PC-3 (cell line): ENCODE measurements at places on chromosomes 2 and 18.
A peak's percentile ranks its signal among the peaks of the same experiment; 100 is the strongest.

GRCh38 chr18:62881509-62882016 is 166.2 kb downstream of the PHLPP1 start:
- DNase-seq: peak; percentile 92

DNA sequence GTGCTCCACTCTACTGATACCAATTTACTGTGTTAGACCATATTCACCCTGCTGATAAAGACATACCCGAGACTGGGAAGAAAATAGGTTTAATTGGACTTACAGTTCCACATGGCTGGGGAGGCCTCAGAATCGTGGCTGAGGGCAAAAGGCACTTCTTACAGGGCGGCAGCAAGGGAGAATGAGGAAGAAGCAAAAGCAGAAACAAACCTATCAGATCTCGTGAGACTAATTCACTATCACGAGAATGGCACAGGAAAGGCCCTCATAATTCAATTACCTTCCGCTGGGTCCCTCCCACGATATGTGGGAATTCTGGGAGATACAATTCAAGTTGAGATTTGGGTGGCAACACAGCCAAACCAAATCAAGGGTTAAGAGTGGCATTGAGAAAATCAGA is 65.2 kb downstream of the LDLRAD4 start:
- no peak for DNase-seq

DNA sequence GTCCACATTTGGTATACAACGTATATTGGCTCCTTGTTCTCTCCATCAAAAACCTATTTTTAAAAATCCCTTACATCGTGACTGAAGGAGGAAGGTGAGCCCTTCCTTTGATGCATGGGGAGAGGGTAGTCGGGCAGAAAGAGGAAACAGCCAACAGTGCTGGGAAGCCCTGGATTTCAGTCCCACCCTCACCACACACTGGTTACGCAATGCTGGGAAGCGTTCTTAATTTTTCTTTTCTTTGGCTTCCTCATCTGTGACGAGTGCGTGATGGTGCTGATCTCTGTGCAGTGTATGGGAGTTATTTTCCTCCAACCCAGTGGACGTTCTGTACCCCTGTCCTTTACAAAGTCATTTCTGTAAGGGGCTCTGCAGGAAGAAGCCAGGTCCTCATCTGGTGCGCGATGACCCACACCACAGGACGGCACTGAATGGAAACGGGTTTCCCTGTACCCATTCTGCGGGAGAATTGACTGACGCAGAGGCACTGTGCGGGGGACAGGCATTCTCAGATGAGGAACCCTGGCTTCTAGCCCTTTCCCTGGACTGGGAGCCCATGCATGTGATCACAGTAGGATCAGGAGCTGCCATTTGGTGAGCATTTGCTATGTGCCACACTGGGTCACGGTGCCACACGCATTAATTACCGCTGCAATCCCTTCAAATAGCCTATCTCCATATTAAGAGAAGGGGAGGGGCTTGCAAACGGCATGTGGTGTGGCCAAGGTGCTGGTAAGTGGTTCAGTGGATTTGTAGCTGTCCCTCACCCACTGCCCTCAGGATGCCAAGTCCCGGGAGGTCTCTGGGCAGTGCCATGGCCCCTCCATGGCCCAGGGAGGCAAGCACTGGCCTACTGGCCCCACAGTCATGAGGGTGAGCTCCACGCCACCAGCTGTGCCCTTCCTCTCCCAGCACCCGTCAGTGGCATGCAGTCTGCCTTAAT is 4.3 kb downstream of the COLEC11 start:
- no peak for DNase-seq

- DNase-seq: no peak
These were observed 134.2 kb downstream of the SMAD7 start for GRCh38 chr18:48816554-48816953.

DNA sequence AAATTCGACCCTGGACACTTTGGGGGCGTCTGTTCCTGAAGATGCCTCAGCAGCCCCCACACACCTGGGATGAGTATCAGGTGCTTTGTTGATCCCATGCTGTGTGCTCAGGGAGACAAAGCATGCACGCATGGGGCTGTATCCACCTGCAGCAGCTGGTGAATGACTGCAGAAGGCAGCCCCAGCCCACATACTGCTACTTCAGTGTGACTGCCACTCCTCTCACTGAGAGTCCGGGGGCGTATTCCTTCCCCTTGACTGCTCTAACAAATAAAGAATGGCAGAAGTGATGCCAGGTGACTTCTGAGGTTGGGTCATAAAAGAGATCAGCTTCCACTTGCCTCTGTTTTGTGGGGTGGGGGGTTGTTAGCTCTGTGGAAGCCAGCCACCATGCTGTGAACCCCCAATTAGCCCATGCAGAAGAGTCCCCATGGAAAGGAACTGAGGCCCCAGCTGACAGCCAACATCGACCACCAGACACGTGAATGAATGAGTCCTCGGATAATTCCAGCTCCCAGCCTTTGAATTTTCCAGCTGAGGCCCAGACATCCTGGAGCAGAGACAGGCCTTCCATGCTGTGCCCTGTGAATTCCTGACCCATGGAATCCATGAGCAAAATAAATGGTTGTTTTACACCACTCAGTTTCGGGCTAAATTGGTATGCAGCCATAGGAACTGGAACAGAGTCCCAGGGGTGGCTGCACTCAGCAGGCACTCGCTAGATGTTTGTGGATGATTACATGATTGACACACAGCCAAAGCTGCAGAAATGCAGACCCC is 289.3 kb downstream of the CELF4 start:
- DNase-seq: no peak

DNA sequence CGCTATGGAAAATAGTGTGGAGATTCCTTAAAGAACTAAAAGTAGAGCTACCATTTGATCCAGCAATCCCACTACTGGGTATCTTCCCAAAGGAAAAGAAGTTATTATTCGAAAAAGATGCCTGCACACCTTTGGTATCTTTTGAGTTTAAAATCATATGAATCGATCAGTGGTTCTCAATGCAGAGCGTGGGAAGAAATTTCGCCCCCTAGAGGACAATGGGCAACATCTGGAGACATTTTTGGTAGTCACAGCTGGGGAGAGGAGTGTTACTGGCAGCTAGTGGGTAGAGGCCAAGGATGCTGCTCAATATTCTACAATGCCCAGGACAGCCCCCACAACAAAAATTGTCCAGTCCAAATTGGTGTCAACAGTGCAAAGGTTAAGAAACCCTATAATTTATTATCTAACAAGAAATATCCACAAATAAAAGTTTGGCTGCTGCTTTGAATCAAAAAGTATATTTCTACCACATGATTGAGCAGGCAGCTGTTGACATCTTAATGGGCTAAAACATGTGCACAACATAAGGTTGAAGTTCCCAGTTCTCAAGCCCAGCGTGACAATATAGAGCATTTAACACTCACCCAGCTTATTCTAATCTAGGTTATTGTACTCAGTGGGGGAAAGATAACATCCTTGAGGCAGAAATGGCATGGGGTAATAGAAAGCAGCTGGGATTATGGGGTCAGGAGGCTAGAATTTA is 425.7 kb downstream of the LRATD1 start:
- peak; percentile 39 for DNase-seq
